ENCODE measurements at places on chromosomes 5 and 9.

- no peak for DNase-seq
These were observed 189.1 kb upstream of the CCNG1 start for GRCh38 chr5:163248333-163248732.

DNA sequence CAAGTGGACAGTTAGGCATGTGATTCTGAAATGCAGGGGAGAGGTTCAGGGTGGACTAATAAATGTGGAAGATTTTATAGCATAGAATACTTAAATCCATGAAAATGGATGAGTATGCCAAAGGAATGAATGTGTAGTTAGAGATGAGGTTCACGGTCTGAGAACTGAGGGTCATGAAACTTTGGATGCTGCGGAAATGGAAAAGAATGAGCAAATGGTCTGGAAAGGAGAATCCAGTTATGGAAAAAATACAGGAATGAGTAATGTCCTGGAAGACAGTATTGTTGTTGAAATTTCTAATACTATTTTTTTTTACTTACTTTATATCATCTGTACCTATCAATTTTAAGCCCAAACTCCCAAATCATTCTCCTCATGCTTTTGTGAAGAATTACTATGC lies 2369.4 kb downstream of the MAT2B start:
- DNase-seq = no peak

DNA sequence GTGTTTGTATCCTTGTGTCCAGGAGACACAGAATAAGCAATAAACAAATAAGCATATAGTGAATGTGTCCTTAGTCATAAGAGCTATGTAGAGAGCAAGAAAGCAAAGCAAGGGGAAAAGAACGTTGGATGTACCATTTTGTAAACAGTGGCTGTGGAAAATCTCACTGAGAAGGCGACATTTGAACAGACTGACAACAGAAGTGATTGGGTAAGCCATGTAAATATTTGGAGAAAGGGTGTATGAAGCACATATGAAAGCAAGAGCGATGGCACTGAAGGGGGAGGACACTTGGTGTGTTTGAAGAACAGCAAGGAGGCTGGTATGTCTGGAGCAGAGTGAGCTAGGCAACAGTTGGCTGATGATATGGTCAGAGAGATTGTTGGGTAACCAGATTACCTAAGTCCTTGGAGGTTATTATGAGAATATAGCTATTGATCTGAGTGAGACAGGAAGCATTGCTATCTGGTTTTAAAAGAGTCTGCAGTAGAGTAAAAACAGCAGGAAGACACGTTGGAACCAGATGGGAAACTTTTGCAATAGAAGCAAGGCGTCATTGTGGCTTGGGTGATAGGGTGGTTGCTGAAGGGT lies 115.5 kb upstream of the IL7R start:
- no peak for DNase-seq

DNA sequence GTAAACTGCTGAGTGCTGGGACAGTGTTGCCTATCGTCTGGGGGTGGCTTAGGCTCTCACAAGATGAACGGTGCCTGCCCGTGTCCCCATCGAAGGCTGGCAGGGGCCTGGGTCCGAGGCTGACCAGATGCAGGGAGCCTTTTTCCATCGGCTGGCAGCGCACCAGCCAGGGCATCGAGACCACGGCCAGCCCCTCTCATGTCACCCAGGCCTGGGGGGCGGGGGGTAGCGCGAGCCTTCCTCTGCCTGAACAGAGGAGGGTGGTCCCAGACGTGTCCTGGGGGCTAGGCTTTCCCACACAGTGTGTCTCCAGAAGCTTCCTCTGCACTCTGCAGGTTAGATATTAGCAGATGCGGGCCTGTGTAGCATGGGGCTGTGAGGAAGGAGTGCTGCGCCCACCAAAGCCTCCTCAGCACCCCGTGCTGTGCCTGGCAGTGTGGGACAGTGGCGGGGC lies 17.3 kb downstream of the FGD3 start:
- DNase-seq = no peak

DNA sequence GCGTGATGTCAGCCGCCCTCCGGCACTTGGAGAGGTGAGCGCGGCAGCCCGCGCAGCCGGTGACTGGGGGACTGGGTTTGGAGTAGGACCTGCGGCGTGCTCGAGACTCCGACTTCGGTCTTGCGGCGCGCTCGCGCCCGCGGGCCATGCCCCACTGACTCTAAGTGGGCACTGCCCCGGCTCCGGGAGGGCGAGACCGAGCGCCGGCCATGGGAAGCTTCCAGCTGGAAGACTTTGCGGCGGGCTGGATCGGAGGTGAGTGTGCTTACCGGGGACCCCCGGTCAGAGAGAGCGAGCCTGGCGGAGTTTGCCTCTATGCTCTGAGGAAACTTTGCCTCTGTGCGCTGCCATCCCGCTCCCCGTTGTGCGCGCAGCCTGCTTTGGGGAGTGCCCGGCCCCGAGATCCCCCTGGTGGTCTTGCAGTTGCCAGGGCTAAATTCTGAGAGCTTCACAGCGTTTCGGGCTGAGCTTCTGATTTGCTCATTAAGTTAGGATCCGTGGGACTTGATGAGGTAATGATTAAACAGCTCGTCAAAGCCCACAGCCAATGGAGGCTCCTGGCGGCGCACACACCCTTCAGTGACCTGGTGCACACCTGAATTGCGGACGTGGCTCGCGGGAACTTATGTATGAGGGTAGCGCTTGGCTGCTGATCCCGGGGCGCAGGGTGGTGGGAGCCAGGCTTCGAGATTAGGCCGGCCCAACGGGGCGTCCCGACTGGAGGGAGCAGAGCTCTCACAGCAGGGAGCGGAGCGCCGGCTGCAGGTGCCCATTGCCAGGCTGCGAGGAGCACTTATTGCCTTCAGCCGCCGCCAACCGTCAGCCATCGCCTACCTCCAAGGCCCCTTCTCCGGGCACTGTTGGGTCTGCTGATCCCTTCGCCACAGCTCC lies at the start of gene SLC25A48:
Gene SLC25A48 (plus strand): TSS at position 25 of the 891 bp plus-strand sequence. CDS start 185 bp downstream, at position 210.
- no peak for DNase-seq

- no peak for DNase-seq
These were observed 2371.7 kb upstream of the C9orf72 start for GRCh38 chr9:29945012-29945411.

GRCh38 chr5:123700624-123701287 lies 188.8 kb downstream of the CSNK1G3 start:
- DNase-seq = no peak

GRCh38 chr5:7395947-7396712 lies at the start of gene ADCY2:
Gene ADCY2, plus strand, starts transcription at chr5:7396138. Its CDS starts 159 bp downstream, at chr5:7396297.
- no peak for DNase-seq

DNA sequence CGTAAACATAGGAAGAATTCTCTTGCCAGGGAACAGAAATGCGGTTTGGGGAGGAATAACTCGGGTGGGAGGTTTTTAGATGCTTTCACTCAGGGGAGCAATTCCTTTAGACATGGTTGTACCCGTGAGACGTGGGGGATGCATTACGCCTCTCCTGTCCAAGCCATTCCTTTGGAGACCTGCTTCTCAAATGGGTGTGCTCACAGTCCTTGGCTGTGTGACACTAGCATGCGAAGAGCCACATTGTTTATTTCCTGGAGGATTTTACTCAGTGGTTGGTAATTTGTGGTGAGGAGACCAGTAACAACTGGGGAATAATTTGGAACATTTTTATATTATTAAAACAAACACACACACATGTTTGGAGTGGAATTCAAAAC lies 18.5 kb downstream of the COL15A1 start:
- no peak for DNase-seq

DNA sequence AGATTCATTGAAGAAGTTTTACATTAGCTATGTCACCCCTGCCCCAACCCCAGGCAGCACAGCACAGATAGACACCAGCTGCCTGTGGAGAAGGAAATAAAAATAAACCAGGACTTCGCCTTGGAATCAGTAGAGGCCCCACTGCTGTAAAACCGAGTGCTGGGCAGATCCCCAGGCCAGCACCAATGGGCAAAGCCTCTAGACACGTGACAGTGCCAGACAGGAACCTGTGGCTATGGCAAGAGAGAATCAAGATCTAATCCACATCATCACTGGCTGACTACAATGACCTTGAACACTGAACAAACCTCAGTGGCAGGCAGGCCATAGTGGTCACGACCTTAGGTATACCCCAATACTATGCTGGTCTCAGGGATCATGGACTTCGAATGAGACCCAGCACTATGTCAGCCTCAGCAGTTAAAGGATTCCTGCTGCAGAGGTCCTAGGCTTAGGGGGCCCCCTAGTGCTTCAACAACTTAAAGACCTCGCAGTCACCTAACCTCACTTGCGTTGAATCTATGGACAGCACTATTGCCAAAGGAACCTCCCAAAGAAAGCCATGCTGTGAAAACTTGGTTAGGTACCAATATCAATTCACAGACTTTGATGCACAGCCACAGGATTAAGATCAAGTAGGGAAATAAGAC lies 2118.6 kb upstream of the C9orf72 start:
- no peak for DNase-seq

DNA sequence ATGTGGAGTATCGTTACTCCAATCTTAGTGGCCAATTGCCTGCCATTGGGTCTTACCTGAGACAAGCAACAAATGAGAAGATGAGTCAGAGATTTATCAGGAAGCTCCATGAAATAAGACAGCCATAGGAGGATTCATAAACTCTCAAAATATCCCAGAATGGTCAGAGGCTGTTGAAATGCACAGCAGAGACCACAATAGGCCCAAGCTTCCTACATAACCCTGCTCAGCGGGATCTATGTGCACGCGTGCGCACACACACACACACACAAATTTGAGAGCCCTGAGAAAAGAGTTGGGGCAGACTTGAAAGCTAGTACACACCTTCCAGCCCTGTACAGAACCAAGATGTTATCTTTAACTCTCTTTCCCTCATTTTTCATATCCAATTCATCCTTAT lies 9.8 kb downstream of the UIMC1 start:
- DNase-seq = no peak

DNA sequence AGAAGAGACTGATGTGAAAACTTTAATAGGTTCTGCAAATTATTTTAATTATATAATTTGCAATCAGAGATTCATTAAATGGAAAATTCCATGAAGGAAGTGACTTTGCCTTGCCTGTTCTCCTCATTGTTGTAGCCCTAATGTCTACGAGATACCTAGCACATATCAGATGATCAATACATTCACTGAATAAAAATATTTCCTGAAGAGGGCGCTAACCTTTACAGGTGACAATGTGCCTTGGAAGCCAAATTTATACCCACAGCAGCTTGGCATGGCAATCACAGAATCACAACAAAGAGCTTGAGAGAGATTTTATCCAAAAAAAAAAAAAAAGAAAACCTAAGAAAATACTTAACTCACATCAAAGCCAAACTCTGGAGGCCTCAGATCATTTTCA lies 17.4 kb downstream of the HAUS6 start:
- peak; percentile 60 for DNase-seq

- DNase-seq = no peak
These were observed 20.6 kb downstream of the UGCG start for GRCh38 chr9:111917201-111917600.

GRCh38 chr5:85604786-85605185 lies 1013.0 kb upstream of the COX7C start:
- no peak for DNase-seq
